ENCODE measurements at places on chromosomes 6 and 20. TPM values are rescaled to one million over a fixed set of nuclear protein-coding genes. Genes with fewer than 3 reads are reported as not detected.

CLDN20 gene
- 0.54 TPM for total RNA-seq

RHAG gene
- total RNA-seq = not detected

VSX1 gene
- total RNA-seq = not detected

CAPN11 gene
- not detected for total RNA-seq

FBXL4 gene
- total RNA-seq = 4.7 TPM

PDRG1 gene
- total RNA-seq = 9.7 TPM

- DNase-seq = peak; percentile 96
Measured at GRCh38 chr6:36678488-36679042, at the start of gene CDKN1A. Gene CDKN1A (plus strand): TSS chr6:36678714. CDS start chr6:36684102, 5,388 bp downstream.

DNA sequence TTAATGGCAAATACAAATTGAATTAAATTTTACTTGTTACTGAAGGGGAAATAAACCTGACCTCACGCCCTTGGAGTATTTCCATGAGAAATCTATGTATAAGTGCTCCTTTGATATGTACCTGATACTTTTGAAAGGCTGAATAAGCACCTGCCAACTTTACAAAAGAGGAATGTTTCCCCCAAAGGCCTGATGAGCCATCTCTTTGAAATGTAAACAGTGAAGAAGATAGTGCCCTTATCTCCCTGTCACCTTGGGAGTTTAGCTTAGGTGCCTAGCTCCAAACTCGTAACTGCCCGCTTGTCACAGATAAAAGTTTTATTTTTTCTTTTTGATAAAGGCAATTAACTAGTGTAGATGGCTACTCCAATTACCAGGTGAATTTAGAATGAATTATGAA, 1.1 kb upstream of the ZNF343 start:
- no peak for DNase-seq

DNA sequence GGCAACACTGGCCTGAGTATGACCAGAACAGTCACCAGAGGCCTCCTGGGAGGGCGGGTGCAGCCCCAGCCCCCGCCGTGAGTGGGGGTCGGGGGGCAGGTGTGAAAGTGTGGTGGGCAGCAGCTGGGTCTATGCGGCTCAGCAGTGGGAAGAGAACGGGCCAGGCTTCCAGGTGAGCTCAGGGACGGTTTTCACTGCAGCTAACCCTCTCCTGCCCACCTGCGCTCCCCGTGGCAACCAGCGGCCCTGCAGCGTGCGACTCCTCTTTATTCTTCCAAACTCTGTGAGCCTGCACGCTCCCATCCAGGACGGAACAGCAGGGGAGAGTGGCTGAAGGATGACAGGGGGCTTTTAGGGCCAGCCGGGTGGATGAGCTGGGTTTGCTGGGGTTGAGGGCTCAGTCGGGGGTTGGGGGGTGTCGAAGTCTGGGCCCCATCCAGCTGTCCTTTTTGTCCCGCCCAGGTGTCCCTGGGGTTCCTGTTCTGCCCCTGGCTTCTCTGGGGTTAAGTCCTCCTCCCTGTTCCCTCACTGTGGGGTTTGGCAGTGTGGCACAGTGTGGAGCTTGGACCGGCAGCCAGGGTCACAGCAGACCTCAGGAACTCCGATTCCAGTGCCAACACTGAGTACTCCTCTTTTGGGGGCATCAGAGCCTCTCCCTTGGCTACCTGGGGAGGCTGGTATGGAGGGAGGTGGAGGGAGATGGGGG, 859 bp upstream of the BIRC7 start:
- DNase-seq = no peak

DNA sequence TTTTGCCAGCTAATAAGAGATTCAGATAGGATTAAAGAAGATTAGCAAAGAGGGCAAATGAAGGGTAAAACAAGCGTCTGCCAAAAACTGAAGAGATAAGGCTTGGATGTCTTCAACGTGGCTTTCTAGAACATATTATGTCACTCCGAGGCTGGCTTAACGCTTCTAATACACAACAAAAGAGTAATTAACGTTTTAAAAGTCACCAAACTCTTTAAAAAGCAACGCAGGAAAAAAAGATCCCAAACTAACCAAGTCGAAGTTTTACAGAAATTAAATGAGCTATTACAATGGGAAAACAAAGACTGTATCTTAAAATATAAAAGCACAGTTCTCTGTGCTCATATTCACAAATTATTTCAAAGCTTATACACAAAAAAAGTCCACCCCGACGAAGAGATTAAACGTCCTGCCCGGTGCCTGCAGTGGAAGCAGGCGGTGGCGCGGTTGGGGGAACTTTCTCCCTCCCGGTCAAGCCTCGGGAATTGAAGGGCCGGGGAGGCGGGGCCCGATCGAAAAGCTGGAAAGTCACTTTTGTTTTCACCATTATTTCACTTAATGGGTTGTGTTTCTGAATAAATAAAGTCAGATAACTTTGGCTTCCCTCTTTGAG, 1.2 kb downstream of the MAK start:
- peak; percentile 42 for DNase-seq

- DNase-seq = no peak
Measured at GRCh38 chr6:112821476-112821875, 474.3 kb downstream of the RFPL4B start.

DNA sequence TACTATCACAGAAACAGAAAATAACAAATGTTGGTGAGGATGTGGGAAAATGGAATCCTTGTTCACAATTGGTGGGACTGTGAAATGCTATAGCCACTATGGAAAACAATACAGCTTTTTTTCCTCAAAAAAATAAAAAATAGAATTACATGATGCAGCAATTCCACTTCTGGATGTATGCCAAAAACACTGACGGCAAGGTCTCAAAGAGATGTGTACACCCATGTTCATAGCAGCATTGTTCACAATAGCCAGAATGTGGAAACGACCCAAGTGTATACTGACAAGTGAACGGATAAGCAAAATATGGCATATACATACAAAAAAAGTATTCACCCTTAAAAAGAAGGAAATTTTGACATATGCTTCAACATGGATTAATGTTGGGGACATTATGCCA, 213.4 kb downstream of the KHDC1L start:
- no peak for DNase-seq

- DNase-seq = no peak
Measured at GRCh38 chr20:51513545-51513944, 29.0 kb downstream of the NFATC2 start.

DNA sequence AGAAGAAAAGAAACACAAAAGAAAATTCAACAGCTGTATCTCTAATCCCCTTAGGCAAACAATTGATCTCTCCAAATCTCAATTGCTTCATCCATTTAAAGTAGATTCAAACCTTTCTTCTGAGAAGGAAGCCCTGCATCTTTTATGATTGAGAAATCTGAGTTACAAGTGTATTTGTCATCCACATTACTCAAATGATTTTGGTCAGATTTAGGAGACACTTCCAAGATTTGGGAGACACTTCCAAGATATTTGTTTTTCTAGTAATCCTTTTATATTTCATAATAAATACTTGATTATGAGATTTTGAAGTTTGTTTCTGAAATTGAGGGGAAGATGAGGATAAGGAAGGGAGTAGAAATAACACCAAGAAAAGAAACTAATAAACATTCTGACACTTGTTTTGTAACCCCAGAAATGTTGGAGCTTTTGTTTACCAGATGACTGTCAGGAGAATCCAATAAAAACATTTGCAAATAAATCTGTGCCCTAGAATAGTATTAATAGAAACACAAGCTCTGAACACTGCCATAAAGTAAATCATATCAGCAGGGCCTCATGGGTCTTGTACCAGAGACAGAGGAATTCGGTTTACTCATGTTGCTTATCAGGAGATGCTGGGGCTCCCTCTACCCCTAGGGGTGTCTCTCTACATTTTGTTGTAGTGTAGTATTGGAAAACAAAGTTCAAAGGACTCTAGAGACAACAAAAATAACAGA, 314.3 kb upstream of the NT5E start:
- DNase-seq = no peak

DNA sequence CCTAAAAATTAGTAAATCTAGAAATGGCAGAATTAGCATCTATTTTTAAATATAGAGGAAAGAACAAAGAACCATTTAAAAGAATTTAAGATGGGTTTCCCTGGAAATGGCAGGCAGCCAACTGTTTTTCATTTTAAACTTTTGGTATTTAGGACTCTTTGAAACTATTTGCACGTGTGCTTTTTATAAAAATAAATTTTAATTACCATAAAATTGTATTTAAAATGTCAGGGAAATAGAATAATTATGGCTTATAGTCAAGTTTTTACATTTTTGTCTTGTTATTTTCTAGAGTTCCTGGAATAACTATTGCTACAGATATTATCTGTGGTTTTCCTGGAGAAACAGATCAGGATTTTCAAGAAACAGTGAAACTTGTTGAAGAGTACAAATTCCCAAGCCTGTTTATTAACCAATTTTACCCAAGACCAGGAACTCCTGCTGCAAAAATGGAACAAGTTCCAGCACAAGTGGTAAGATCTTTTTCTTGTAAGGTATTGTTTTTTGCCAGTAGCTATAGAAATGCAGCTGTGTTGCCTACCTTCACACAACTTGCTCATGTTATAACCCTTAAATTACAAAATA, 528.7 kb upstream of the SOX4 start:
- no peak for DNase-seq

DNA sequence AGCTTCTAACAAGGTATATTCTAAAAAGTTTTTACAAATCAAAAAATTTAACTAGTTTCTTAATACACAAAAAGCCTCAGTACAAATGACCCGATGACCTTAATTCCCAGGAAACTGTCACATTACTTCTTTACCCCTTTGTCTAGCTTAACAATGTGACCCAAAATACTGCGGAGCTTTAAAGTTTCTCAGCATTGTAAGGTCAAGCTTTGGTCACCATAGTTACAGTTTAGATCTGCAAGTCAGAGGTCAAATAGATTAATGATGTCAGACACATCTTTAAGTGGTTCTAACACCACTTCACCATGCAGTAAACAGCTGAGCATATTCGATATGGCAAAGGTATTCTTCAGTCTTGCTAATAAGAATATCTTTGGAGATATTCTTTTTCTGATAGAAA, 36.8 kb upstream of the FLRT3 start:
- no peak for DNase-seq

- no peak for DNase-seq
Measured at GRCh38 chr6:24778121-24778520, 3.4 kb downstream of the GMNN start.

GRCh38 chr20:50615407-50615806, 75.9 kb downstream of the RIPOR3 start:
- DNase-seq = no peak

GRCh38 chr20:52105442-52106422, 85.8 kb downstream of the ZFP64 start:
- DNase-seq = peak; percentile 48

- DNase-seq = no peak
Measured at GRCh38 chr20:3163099-3164042, 3.7 kb upstream of the FASTKD5 start.

- no peak for DNase-seq
Measured at GRCh38 chr6:116433206-116433712, 27.9 kb upstream of the CALHM6 start.

GRCh38 chr6:157117431-157118095, 205.8 kb downstream of the TMEM242 start:
- DNase-seq = no peak

DNA sequence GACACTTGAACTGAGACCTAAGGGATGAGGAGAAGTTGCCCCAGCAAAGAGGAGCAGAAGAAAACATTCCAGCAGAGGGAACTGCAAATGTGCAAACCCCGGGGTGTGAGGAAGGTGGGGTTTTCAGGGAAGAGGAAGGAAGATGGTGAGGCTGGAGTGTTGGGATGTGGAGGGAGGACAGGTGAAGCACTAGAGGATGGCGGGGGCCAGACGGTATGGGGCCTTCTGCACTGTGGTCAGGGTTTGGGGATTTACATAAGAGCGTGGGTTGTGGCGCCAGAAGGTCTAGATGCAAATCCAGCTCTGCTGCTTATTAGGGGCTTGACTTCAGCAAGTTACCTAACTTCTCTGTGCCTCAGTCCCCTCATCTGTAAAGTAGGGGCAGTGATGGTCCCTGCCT, 16.0 kb downstream of the DLGAP4 start:
- DNase-seq = no peak

- DNase-seq = peak; percentile 5
Measured at GRCh38 chr6:116314878-116315277, 35.1 kb upstream of the TSPYL1 start.

- DNase-seq = no peak
Measured at GRCh38 chr6:15914553-15914952, 214.3 kb upstream of the MYLIP start.
